ENCODE measurements at places on chromosomes 7 and 10. TPM values are rescaled to one million over a fixed set of nuclear protein-coding genes. Genes with fewer than 3 reads are reported as not detected.

GRCh38 chr10:95795602-95796001 lies 39.6 kb downstream of the ENTPD1 start:
- no peak for DNase-seq

DNA sequence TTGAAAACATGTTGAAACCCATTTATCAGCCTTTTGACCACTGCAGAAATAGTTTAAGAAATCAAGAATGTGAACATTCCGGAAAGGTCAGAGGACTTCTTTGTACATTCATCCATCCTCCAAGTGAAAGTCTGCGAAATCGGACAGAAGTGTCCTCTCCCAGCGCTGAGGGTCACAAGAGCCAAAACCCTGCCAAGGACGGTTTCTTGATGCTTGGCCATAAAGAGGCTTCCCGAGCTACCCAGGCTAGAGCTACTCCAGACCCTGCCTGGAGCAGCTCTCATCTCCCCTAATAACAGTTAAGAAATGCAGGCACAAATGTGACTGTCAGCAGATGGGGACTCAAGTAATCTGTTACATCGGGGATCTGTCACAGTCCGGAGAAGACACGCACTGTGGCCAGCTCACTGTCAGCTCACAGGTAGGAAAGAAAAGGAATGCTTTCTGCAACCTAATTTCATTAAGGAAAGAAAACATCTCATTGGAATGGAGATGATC lies 4.5 kb upstream of the CYTH3 start:
- no peak for DNase-seq

GRCh38 chr10:43206391-43207235 lies 60.3 kb downstream of the RASGEF1A start:
- no peak for DNase-seq

DNA sequence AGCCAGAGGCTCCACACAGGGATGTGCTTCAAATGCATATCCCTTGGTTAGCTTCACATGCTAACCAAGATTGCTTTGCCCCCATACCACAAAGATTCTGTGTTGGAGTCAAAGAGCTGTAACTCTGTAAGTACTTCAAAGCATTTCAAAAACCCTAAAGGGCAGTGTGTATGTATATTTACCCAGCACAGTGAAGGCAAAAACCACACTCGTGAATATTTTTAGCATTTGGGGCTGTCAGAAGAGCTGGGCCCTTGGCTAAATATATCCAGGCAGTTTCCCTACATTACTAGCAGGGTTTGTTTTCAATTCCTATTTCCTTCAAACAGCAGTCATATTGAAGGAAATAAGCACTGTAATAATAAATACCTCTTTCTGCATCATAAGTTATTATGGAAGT lies 84.2 kb upstream of the STEAP1B start:
- DNase-seq, result no peak

GIMAP2 gene
- not detected for total RNA-seq
